ENCODE measurements at places on chromosomes 2 and 18.

- DNase-seq, result no peak
Observed at GRCh38 chr2:19416083-19416482, 57.7 kb upstream of the OSR1 start.

- no peak for DNase-seq
Observed at GRCh38 chr2:12005886-12006681, 259.7 kb downstream of the LPIN1 start.

DNA sequence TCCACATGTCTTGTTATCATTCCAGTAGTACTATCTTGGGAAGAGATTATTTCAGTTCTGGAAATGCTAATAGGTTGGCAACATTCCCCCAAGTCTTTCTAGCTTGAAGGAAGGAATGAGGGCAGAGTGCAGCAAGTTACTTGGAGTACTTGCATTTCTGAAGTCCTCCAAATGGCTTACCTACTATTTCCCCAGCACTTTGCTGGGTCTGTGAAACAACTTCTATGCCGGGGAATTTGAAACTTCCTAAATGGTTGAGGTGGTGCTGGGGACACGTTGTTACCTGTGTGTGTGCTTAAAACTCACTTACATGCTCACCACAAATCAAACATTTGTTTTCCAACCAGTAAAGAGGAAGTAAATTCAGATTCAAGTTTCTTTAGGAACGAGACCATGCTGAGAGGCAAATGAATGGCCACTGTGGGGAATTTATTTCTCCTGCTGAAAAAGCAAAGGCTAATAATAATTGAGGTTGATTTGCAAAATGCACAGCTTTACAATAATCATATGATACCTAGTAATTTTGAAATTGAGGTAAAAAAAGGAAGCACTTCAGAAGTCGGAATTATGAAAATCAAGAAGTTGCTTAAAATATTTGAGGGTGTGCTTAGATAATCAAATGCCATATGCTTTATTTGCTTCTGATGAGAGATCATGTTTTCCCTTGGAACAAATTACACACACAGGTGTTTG lies 1167.7 kb upstream of the ZEB2 start:
- DNase-seq, result peak; percentile 57

- DNase-seq, result no peak
Observed at GRCh38 chr2:203104273-203104672, 89.6 kb downstream of the NBEAL1 start.

DNA sequence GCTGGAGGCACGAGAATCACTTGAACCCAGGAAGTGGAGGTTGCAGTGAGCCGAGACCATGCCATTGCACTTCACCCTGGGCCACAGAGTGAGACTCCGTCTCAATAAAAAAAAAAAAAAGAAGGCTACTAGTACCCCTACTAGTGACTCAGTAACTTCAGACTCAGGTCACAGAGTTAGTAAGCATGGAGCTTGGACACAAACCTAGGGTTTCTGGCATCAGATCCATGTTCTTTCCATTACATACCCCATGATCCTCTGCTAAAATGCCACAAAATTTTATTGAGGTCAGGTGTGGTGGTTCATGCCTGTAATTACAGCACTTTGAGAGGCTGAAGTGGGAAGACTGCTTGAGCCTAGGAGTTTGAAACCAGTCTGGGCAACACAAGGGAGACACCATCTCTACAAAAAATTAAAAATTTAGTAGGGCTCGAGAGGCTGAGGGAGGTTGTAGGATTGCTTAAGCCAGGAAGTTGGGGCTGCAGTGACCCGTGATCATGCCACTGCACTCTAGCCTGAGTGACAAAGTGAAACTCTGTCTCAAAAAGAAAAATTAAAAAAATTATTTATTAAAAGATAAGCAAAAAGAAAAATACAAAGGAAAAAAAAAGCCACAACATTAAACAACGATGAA lies 45.1 kb downstream of the DHX57 start:
- DNase-seq, result no peak

DNA sequence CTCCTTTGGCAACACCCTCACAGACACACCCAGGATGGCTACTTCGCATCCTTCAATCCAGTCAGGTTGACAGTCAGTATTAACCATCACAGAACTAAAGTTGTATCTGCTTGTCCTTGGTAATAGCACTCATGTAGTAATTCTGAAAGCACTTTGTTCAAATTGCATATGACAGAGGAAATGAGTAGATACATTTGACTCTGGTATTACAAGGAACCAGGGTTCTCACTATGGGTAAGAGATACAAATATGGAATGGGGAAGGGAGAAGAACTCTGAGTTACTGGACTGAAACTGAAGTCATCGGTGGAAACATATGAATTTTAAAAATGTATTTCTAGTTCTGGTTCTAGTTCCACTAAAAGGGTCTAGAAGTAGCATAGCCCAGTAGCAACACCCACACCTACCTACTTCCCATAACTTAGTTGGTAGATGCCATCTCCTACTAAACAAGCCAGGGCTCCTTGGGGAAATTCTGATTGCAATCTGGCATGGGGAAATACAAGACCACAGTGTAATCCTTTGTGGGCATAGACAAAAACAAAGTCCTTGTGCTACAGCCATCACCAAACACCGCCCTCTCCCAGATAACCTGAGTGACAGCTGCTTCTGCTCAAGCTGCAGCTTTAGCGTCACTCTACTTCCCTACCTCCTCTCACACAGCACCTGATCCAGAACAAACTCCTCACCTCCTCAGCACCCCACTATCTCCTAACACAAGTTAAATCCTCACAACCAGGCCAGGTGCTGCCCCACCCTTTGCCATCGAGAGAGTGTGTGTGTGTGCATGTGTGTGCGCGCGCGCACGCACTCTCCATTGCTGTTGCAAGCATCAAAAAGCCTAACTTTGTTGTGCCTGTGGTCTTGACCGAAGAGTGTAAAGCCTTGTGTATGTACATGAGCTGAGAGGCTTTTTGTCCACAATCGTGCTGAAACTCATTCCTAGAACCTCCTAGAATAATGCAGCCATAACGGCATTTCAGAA lies 31.4 kb upstream of the CD226 start:
- no peak for DNase-seq

- no peak for DNase-seq
Observed at GRCh38 chr2:9741110-9741509, 102.2 kb upstream of the TAF1B start.

DNA sequence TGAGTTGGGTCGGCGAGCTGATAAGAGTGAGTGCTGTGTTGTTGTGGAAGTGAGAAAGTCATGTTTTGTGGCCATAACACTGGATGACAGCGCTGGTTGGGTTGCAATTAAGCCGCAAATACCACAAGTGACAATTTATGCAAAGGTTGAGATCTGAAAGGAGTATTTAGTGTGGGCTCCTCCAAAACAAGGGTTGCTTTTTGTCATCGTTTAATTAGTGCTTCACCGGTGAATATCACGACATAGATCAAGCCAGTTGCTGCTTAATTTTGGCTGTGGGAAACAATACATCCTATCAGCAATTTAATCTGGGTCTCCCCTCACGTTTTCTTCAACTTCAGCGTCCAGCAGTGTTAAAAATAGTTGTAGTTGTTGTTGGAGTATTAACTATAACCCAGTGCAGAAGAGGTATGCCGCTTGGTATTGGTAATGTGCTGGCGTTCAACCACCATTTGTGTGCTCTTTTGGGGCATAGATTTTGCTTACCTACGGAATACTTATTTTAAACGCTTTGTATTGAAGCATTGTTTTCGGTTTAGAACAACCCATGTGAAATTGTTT lies 662 bp downstream of the ACVR2A start:
- DNase-seq, result no peak
